ENCODE measurements at places on chromosomes 1 and 21. TPM values are rescaled to one million over a fixed set of nuclear protein-coding genes. Genes with fewer than 3 reads are reported as not detected.

The DIPK1A gene
- 5.7 TPM for total RNA-seq

The RBM11 gene
- not detected for total RNA-seq

The FNDC5 gene
- total RNA-seq = 366 TPM

The RHD gene
- 2.1 TPM for total RNA-seq

The ITLN1 gene
- not detected for total RNA-seq

The DYNLT4 gene
- total RNA-seq = not detected

The CLK2 gene
- 23.5 TPM for total RNA-seq

The SPATA45 gene
- total RNA-seq = 1.6 TPM

The KIAA1614 gene
- 13.6 TPM for total RNA-seq

The RIMS3 gene
- total RNA-seq = 0.52 TPM

The KIF14 gene
- total RNA-seq = 1.0 TPM

The PKP1 gene
- total RNA-seq = 3.7 TPM

The CR1 gene
- 4.7 TPM for total RNA-seq

The TM2D1 gene
- 56.9 TPM for total RNA-seq

The COL9A2 gene
- 7.8 TPM for total RNA-seq

The DPT gene
- 74.6 TPM for total RNA-seq

All from skeletal muscle tissue (tissue), 5 donors.